ENCODE measurements at places on chromosomes 4 and X. TPM values are rescaled to one million over a fixed set of nuclear protein-coding genes. Genes with fewer than 3 reads are reported as not detected.

Gene CD38
- 0.05 TPM for polyA plus RNA-seq

Gene PPARGC1A
- polyA plus RNA-seq: 0.08 TPM

Gene GBA3
- not detected for polyA plus RNA-seq

GRCh38 chrX:41808047-41808446 is 84.1 kb downstream of the GPR82 start:
- DNase-seq: no peak

DNA sequence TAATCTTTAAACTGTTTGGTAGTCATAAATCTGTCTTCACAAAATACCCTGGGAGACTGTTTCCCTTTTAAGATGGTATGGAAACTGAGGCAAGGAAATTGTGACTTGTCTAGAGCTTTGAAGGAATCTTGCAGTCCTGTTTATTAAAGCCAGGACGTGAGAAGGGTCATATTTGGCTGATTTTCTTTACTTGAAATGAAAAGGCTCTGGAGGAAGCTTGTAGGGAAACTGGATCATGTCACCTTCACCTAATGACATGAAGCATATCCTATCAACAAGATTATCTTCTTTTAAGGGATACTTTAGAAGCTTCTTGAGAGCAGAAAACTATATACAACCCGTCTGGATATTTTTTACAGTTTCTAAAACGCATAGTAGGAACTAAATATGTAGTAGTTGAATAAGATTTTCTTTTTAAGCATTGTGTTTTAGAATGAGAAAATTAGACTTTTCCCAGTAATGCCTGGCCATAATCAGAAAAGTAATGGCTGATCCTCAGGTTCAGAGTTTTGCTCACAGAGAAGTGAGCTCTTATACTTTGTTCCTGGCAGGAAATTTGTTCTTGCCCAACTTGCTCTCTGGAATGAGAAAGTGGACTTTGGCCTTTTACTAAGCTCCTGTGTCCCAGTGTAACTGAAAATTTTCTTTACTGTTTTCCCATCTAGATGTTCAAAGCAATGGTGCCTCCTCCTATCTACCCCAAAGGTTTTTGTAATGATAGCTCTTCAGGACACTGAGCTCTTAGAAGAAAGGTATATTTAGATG is 136.8 kb upstream of the AFF2 start:
- no peak for DNase-seq

- DNase-seq: no peak
These were observed 1.1 kb downstream of the PRAF2 start for GRCh38 chrX:49072712-49073095.

DNA sequence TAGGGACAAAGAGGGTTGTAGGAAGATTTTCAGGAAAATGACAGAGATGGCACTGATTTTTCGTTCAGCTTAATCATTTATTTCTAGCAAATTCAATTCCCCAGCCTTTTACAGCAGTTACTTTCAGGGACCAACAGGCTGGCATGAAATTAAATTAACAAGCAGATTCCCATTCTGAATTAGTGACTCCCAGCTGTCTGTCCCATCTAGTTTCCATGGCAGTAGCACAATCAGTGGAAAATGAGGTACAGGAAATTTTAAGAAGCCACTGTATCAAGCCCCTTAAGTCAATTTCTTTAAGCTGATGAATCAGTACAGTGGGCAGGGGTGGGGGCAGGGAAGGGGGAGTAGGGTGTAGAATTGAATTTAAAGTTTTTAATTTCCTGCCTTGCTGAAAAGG is 121.1 kb upstream of the TEX13C start:
- no peak for DNase-seq

Measured in keratinocyte (primary cell).